ENCODE measurements at places on chromosomes 5 and 9. TPM values are rescaled to one million over a fixed set of nuclear protein-coding genes. Genes with fewer than 3 reads are reported as not detected.

DNA sequence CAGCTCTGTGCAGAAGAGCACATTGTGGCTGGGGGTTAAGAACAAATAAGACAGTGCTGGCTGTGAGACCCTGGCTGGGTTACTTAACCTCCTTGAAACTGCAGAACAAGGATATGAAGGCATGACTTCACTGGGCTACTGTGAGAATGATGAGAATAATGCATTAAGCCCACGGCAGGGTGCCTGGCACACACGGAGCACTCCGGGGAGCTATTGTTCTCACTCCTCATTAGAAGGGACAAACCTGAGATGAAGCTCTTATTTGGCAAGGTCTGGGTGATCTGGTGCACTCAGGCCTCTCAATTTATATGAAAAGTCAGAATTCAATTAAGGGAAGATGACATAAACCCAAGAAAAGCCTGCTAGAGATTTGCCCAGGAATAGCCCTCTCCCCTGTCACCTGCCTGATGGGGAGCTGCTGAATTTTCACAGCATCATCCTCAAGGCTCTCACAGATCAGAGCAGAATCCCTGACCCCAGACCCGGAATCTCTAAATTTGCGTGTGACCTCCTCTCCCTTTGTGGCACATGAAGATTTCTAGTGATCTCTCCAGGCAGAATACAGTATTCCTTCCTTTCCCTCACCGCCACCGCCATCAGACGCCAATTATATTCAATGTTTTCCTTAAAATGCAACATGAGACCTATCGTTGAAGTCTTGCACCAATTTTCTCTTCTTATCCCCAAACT, 102.1 kb downstream of the COL23A1 start:
- DNase-seq, result no peak

Gene IL4
- polyA plus RNA-seq, result not detected

Gene PRR7
- polyA plus RNA-seq, result 1.1 TPM

- no peak for DNase-seq
These were observed 143.9 kb downstream of the OR2K2 start for GRCh38 chr9:111186021-111186530.

Data from right renal cortex interstitium (tissue), 3 donors.